ENCODE measurements at places on chromosomes 16 and 17. TPM values are rescaled to one million over a fixed set of nuclear protein-coding genes. Genes with fewer than 3 reads are reported as not detected.

The PLA2G10 gene
- total RNA-seq, result not detected

GRCh38 chr17:65489413-65490155 is 71.9 kb downstream of the AXIN2 start:
- H3K4me1 ChIP-seq, result no peaks in the 10 kb centered on the region
- H3K36me3 ChIP-seq, result no peaks in the 10 kb centered on the region

DNA sequence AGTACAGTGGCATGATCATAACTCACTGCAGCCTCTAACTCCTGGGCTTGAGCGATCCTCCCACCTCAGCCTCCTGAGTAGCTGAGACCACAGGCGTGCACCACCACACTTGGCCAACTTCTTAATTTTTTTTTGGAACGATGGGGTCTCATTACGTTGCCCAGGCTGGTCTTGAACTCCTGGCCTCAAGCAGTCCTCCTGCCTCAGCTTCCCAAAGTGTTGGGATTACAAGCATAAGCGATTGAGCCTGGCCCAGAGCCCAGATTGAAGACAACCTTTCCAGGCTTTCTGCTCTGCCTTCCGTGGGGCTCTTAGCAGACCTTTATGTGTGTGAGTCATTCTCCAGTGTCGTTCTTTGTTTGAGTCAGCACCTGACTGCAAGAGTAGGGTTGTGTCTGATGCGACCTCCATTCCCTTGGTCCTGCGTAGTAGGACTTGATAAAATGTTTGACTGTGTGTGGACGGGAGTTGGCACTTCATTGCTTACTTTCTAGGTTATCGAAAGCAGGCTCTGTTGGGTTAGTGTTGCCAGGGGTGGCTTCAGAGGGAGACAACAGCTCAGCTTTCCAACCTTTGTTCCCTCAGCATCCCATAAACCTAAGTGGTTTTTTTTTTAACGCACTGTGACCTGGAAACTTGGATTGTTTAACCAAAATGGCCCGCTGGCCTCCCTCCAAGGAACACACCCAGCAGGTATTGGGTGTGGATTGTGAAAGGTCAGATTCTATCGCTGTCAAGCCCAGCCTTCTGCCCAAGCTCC is 26.4 kb downstream of the EEF2K start:
- DNase-seq, result peak; percentile 86
- no peaks in the 10 kb centered on the region for H3K27me3 ChIP-seq
- no peak overlapping the region for H3K4me3 ChIP-seq
- no peaks in the 10 kb centered on the region for H3K36me3 ChIP-seq
- H3K4me1 ChIP-seq, result no peaks in the 10 kb centered on the region

DNA sequence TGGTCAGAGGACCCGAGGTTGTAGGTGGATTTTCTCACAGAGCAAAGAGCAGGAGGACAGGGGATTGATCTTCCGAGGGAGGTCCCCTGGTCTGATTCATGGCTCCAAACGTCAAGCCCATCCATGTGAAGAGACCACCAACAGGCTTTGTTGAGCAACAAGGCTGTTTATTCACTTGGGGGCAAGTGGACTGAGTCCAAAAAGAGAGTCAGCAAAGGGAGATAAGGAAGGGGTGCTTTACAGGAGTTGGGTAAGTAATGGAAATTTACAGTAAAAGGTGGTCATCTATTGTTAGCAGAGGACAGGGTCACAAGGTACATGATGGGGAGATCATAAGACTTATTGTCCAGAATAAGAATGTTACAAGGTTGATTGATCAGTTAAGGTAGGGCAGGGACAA is 2285.8 kb downstream of the TP53TG3F start:
- H3K27ac ChIP-seq, result no peak overlapping the region
- no peaks in the 10 kb centered on the region for H3K36me3 ChIP-seq

DNA sequence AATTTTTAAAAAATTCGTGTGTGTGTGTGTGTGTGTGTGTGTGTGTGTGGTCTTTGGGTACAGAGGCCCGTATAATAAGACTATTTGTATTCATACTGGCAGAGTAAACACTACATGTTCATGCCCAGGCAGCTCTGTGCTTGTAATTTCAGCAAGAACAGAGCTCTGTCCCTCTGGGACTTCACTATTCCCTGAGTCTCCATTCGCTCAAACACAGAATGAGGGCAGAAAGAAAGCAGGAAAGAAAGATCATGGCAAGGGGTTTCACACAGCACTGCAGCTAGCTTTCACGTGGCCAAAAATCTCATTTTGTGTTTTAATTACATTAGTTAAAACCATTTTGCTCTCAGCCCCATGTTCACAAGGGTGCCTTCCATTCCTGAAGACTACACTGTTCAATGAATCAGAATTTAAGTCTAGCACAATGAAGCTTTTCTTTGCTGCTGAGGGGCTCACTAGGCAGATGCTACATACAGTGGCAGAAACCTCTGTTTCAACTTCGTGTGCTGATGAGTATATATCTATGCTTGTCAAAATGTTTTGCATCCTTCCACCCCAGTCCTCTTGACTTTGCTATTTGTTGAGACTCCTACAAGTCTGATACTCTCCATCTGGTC is 198.4 kb upstream of the C17orf78 start:
- H3K4me3 ChIP-seq, result no peak overlapping the region
- H3K27ac ChIP-seq, result no peak overlapping the region
- H3K4me1 ChIP-seq, result no peaks in the 10 kb centered on the region

- no peaks in the 10 kb centered on the region for H3K36me3 ChIP-seq
- no peaks in the 10 kb centered on the region for H3K4me1 ChIP-seq
- no peak for DNase-seq
- H3K27me3 ChIP-seq, result no peaks in the 10 kb centered on the region
- H3K4me3 ChIP-seq, result no peak overlapping the region
- H3K27ac ChIP-seq, result no peak overlapping the region
Observed at GRCh38 chr16:61149709-61150108, 886.5 kb downstream of the CDH8 start.

DNA sequence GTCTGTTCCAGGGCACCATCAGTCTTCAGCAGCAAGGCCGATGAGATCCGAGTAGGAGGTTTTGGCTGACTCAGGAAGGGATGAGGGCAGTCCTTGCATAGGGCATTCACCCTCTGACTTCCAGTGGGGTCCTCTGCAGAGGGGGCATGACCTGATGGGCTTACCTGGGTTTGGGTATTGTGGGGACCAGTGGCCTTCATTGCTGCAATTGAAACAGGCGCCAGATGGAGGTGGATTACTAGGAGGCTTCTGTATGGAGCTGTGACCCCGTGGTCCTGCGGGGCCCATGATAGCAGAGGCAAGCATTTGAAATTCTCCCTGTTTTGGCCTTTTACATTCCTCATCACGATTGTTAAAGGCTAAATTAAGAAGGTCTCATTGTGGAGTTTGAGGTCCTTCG is 2448.7 kb downstream of the TP53TG3F start:
- H3K27me3 ChIP-seq, result no peaks in the 10 kb centered on the region
- no peak overlapping the region for H3K4me3 ChIP-seq
- no peak for DNase-seq
- H3K27ac ChIP-seq, result no peak overlapping the region
- no peaks in the 10 kb centered on the region for H3K4me1 ChIP-seq
- no peaks in the 10 kb centered on the region for H3K36me3 ChIP-seq

- no peaks in the 10 kb centered on the region for H3K4me1 ChIP-seq
- H3K27ac ChIP-seq, result peak overlapping the region; percentile 6
- peaks cover 22% of the 10 kb centered on the region for H3K36me3 ChIP-seq
- no peak overlapping the region for H3K4me3 ChIP-seq
- DNase-seq, result peak; percentile 77
Observed at GRCh38 chr17:75036643-75037268, 10.0 kb downstream of the ATP5PD start.

- peaks cover 6% of the 10 kb centered on the region for H3K4me1 ChIP-seq
- no peak overlapping the region for H3K27ac ChIP-seq
- no peak overlapping the region for H3K4me3 ChIP-seq
- H3K36me3 ChIP-seq, result no peaks in the 10 kb centered on the region
- H3K27me3 ChIP-seq, result no peaks in the 10 kb centered on the region
- DNase-seq, result no peak
Observed at GRCh38 chr16:57601801-57602478, 26.5 kb upstream of the ADGRG1 start.

DNA sequence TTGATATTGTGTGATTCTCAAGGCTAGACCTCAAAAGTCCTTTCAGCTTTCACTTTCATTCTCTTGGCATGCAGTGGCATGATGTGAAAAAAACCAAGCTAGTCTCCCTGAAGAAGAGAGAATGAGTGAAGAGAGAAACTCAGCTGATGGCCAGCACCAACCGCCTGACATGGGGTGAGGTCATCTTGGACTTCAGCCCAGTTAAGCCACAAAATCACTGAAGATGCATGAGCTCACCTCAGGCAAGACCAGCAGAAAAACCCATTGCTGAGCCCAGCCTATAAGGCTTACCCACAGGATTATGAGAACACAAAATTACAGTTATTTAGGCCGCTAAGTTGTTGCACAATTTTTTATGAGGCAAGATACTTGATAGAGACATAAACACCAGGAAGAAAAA is 496.5 kb downstream of the TOX3 start:
- H3K27ac ChIP-seq, result no peak overlapping the region
- no peak for DNase-seq
- no peak overlapping the region for H3K4me3 ChIP-seq
- no peaks in the 10 kb centered on the region for H3K4me1 ChIP-seq
- no peaks in the 10 kb centered on the region for H3K27me3 ChIP-seq
- H3K36me3 ChIP-seq, result no peaks in the 10 kb centered on the region

DNA sequence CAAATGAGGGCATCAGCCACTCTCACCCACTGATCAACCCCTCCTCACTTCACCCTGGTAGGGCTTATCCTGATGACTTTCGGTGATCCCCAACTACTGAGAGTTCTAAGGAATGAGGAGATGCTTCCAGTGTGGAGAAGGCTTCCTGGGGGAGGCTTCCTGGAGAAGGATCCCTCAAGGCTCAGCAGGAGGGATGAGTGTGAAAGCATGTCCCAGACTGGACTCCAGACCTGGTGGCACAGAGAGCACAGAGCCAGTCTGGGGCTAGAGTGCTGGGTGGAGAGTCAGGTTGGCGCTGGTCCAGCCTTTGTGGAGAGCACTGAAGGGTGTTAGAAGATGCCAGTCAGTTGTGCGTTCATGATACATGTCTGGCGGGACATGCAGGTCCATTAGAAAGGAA is 53.7 kb downstream of the PLD6 start:
- H3K27ac ChIP-seq, result peak overlapping the region; percentile 46
- no peak overlapping the region for H3K4me3 ChIP-seq
- peaks cover 28% of the 10 kb centered on the region for H3K36me3 ChIP-seq
- no peak for DNase-seq
- no peaks in the 10 kb centered on the region for H3K27me3 ChIP-seq
